ENCODE measurements at places on chromosomes 3 and 15. TPM values are rescaled to one million over a fixed set of nuclear protein-coding genes. Genes with fewer than 3 reads are reported as not detected.

GBE1 gene
- 76.5 TPM for total RNA-seq

CCR5 gene
- not detected for total RNA-seq

DLL4 gene
- not detected for total RNA-seq

GRCh38 chr3:103786296-103786695 lies 1351.5 kb downstream of the ZPLD1 start:
- DNase-seq, result no peak

- DNase-seq, result no peak
Measured at GRCh38 chr3:162865466-162865865, 1368.9 kb downstream of the OTOL1 start.

DNA sequence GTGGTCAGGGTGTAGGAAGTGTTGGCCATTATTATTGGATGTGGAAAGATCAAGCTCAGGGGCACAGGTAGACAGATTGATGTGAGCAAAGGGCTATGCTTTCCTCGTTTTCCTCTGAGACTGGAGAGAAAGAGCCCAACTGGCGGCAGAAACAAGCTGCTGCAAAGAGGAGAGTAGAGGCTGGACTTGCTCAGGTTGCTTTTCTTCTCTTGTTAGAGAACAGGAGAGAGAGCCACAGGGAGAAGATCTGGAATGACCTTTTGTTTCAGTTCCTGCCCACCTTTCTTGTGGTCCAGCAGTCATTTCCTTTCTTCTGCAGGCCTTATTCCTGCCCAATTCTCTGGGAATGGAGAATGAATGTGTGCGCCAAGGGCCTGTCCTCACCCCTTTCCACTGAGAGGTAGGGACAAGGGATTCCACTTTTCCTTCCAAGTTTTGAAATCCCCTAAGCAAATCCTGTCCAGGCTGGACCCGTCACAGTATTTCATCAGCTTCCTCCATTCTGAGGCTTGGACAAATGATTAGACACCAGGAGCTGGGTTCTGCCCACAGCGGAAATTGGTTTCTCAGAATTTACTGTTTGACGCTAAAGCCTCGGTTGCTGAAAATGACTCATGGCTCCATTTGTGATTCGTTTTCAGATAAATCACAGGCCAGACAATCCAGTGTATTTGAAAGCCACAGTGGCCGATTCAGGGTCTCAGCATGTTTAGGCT lies 16.1 kb downstream of the ZNF80 start:
- peak; percentile 41 for DNase-seq

- peak; percentile 89 for DNase-seq
Measured at GRCh38 chr3:60610441-60611112, 640.7 kb downstream of the FHIT start.

DNA sequence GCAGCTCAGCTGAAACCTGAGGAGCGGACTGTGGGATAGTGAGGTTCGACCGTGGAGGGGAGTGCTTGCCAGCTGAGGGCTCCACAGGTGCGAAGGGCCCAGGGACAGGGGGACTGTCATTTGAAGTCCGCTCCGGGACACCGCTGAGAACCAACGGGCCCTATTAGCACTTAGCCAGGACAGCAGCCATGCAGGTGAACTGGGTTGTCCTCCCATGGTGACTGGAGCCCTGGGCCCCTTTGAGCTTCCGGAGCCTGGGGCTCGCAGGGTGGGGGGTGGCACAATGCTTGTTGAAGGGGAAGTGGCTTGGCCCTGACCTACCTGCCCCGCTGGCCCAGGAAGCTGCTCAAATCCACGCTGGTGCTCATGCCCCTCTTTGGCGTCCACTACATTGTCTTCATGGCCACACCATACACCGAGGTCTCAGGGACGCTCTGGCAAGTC lies 24.7 kb downstream of the PTH1R start:
- no peak for DNase-seq

- DNase-seq, result no peak
Measured at GRCh38 chr15:54288049-54288448, 309.8 kb downstream of the UNC13C start.

DNA sequence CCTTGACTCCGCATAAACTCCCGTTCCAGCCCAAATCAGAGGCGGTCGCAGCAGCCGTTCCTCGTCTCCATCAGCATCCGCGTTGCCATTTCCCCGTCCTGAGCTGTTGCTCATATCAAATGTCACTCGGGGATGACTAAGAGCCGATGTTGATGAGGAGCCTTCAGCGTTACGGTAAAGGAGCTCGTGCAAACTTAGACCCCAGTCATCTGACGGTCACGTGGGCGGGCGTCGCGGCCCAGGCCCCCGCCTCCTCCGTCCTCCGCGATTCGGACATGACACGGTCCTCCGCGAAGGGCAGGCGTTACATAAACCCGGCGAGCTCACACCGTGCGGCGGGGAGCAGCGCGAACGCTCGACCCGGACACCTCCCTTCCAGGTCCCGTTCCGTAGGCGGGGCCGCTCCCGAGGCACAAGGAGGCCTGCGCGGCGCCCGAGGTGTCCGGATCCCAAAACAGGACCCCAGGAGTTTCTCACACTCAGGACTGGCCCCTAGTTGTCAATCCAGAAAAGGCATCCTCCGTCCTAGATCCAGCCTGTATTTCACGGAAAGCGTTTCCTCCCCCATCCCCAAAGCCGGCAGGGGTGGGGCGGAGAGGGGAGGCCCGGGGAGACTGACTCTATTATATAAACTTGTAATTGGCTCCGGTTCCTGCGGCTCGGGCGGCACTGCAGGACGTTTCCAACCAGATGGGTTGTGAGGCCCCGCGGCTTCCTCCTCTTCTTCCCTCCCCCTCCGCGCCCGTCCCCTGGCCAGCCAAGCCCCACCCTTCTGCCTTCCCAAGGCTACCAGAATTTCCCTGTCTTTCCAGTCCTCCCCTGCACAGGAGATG lies 100.0 kb upstream of the IGF1R start:
- DNase-seq, result peak; percentile 25

CHL1 gene
- total RNA-seq, result not detected

DNA sequence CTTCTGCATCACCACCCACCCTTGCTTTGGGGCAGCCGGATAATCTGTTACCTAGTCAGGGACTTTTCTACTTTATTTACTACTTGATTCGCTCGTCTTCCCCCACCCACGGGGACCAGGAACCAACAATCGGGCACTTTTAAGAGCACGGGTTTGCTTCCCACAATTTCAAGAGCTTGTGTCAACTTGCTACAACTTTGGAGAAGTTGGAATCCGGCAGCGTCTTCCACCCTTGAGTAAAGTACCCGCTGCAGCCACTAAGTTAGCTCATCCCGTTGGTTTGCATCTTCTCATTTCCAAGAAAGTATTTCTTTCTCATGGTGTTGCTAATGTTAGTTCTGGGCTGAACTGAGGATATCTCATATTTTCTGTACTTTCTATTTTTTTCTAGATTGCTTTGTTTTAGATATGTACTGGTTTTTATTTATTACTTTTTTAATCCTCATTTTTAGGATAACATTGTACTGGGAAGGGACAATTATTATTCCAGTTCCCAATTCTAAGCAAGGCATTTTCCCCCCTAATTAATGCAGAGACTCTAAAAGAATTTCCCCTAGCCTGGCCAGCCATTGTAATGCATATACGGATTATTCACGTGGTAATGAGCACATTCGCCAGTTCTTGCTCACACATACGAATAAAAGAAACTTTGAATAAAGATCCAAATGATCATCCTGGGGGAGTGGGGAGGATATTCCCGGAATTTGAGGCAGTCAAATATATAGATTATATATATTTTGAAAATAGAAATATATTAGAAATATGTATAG lies 4.0 kb downstream of the SOX2 start:
- no peak for DNase-seq

DNA sequence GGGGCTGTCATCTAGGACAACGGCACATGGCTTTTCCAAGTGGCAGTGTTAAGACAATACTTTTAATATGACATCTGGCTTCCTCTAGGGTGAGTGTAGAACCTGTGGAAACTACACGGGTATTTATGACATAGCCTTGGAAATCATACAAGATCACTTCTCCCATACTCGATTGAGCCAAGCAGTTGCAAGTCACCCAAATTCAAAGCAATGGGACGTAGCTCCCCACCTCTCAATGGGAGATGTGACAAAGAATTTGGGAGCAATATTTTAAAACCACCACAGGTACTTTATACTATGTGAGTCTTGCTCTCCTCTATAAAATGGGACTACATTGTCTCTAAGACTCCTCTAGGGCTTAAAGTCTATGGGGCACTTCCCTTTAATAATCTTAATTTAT lies 93.5 kb downstream of the TGFBR2 start:
- no peak for DNase-seq

DNA sequence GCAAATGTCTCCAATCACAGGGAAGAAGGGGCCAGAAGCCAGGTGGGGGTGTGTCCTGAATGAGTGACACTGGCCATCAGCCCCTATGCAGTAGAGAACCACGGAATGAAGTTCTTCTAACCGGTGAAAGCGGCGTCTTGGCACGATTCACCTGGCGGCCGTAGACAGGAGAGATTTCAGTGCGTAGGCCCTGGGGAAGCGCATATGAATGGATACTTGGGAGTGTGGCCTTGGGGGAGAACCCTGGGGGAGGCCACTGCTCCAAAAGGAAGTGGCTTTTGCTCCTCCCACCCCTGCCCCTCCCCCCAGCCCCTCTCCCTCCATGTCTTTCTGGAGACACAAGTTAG lies 43.6 kb downstream of the RBPMS2 start:
- no peak for DNase-seq

HCN4 gene
- 0.02 TPM for total RNA-seq

DNA sequence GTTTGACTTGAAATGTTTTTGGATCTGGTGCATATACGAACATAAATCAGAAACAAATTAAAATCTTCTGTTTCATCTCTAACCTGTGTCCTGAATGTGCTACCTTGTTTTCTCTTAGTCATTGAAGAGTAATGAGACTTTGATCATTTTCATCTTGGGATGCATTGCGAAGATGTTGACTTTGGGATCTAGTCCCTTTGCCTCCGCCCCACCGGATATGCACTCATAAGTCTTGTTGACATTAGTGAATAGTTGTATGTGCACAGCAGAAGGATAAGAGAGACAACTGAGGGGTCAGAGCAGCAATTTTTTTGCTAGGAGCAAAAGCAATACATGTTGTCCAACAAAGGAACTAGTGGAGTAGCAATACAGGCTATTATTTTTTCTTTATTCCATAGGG lies 35.9 kb upstream of the SPRED1 start:
- no peak for DNase-seq

- DNase-seq, result peak; percentile 22
Measured at GRCh38 chr15:31326875-31327668, 437 bp downstream of the KLF13 start.

GRCh38 chr15:100717596-100717995 lies 115.2 kb downstream of the ASB7 start:
- DNase-seq, result no peak

DNA sequence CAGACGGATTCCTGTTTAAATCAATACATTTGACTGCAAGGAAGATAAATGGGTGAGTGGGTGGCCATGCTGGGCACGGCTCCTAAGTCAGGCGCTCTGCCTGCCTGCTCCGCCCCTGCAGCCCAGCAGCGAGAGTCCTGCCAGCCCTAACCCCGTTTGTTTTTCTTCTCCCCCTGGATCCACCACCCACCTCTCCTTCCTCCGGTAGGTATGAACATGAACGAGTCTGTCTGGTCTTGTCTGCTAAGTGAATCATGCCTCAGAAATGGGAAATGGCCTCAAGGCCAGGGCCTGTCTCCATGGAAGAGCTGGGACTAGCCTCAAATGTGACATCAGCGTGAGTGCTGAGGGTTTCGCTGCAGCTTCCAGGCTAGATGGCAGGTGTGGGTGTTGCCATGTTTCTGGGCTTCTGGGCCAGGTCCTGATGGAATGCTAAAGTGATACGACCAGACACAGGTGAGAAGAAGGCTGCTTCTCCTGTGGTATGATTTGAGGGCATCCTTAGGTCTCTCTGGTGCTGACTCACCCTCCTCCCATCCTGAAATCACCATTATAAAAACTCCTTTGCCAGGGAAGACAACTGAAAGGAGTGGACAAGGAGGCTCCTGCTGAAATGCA lies 5.6 kb upstream of the FEM1B start:
- DNase-seq, result peak; percentile 83

LRRN1 gene
- total RNA-seq, result not detected

- DNase-seq, result no peak
Measured at GRCh38 chr3:152480282-152480953, 211.7 kb downstream of the MBNL1 start.

MITF gene
- total RNA-seq, result 27.2 TPM

CCNB2 gene
- 53.5 TPM for total RNA-seq

DNA sequence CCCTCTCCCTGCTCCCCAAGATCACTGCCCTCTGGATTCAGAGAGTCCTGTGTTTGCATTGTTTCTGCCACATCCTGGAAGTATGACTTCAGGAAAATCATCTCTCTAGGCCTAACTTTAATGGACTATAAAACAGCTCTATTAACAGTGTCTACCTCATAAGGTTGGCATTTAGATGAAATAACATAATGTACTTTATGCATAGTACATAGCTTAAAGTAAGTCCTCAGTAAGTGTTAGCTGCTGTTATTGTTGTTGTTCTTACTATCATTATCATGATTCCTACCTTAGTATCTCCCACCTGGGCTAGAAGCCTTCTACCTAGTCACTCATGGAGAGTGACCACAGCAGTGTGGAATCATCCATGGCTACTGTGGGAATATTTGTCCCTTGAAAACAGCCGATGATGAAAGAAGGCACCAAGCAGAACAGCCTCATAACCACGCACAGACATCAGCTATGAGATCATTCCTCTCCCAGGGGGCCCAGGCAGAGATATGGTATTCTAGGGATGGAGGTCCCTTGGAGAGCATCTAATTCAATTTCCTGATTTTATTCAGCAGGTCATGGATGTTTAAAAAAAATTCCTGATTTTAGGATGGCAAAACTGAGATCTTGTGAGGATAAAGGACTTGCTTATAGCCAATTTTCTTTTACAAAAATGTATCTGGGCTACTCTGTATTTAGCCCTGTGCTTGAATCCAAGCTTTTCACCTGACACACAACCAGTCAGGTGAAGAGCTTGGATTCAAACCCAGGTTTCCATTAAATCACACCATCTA lies 1.9 kb downstream of the FSD2 start:
- DNase-seq, result no peak

GRCh38 chr3:152635389-152635788 lies 199.5 kb upstream of the P2RY1 start:
- DNase-seq, result no peak

- no peak for DNase-seq
Measured at GRCh38 chr3:127483902-127484591, 106.5 kb downstream of the TPRA1 start.

GRCh38 chr3:57758686-57759085 lies 2.6 kb downstream of the SLMAP start:
- DNase-seq, result no peak

GRCh38 chr15:95503107-95503506 lies 827.4 kb upstream of the NR2F2 start:
- DNase-seq, result no peak

DNA sequence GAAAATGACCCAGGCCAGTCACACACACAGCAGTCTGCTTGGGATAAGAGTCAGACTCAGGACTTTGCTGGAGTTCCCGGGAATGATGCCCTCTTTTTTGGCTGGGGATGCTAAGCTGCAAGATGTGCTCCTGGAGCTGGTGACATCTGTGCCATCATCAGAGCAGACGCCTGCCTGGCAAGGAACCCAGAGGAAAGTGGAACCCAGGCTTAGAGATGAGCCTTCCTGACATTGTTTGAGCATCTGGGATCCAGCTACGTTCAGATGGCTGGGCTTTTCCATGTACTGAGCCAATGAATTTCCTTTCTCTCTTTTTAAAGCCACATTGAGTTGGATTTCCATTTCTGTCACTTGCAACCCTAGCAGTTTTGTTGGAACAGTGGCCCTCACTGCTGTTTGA lies 53.3 kb downstream of the EBLN2 start:
- no peak for DNase-seq

TRH gene
- total RNA-seq, result not detected
